ENCODE measurements at places on chromosomes 2 and 18.

GRCh38 chr2:232296776-232297525 lies 81.6 kb upstream of the ALPP start:
- DNase-seq: no peak

DNA sequence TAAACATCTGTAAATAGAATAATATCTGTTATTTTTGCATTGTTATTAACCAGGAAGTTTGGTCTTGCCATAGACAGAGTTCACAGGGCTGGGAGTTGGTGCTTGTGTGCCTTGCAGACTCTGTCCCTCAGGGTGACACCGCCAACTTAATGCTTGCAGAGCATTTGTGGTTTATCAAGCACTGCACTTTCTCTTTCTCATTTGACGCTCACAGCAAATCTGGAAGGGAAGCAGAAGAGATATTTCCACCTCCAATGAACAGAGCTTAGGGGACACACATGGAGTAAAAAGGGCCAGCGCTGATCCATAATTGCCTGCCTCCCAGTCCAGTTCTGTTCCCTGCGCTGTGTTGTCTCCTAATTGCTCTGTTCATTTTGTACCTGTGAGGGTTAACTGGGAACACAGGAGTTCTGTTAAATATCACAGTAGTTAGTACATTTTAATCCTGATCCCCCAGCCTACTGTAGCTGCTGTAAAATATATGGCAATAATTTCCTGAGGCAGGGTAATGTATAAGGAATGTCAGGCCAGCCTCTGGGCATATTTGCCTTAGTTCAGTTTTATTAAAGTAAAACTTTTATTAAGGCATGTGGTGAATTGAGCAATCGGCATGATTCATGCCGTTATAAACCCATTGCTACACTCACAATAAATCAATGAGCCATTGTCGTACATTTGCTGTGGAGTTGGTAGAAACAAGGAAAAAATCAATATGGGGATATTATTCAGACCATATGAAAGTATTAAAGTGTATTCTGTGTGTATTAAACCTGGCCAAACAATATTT lies 182.5 kb upstream of the OSR1 start:
- peak; percentile 74 for DNase-seq

GRCh38 chr2:215637651-215638050 lies 201.8 kb upstream of the FN1 start:
- no peak for DNase-seq

DNA sequence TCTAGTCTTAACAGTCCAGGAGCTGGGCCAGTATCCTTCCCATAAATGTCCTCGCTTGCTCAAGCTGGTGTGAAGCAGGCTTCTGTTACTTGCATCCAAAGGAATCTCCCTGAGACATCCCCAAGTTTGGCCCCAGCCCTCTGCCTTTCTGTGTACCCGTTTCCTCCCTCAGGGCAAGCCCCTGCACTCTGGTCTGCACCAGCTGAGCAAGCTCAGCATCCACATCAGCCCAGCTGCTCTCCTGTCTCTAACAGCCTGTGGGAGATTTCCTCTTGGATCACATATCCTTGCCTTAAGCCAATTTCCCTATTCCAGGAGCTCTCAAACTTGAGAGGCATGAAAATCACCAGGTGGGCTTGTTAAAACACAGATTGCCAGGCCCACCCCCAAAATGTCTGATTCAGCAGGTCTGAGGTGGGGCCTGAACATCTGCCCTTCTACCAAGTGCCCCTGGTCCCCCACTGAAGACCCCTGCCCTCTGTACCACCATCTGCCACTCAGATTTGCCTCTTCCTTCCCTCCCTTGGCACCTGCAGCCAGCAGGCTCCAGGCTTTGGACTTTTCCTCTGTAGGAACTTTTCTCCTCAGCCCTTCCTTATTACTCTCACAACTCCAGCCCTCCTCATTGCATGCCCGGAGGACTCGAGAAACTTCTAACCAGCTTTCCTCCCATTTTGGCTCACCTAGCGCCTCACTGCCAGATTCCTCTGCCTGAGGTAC lies 32.1 kb downstream of the REEP1 start:
- DNase-seq: no peak

GRCh38 chr2:171531291-171531690 lies 9.0 kb downstream of the CYBRD1 start:
- DNase-seq: no peak

- peak; percentile 17 for DNase-seq
Measured at GRCh38 chr2:189829102-189829833, 45.0 kb downstream of the PMS1 start.

GRCh38 chr2:170530803-170531564 lies 184.2 kb upstream of the SP5 start:
- DNase-seq: no peak

GRCh38 chr18:38790303-38790702 lies 1224.7 kb upstream of the CELF4 start:
- DNase-seq: no peak

- no peak for DNase-seq
Measured at GRCh38 chr2:7070483-7070882, 153.3 kb downstream of the RNF144A start.

GRCh38 chr18:40404284-40404683 lies 1550.8 kb upstream of the PIK3C3 start:
- DNase-seq: no peak

GRCh38 chr2:232292395-232293154 lies 86.0 kb upstream of the ALPP start:
- no peak for DNase-seq

DNA sequence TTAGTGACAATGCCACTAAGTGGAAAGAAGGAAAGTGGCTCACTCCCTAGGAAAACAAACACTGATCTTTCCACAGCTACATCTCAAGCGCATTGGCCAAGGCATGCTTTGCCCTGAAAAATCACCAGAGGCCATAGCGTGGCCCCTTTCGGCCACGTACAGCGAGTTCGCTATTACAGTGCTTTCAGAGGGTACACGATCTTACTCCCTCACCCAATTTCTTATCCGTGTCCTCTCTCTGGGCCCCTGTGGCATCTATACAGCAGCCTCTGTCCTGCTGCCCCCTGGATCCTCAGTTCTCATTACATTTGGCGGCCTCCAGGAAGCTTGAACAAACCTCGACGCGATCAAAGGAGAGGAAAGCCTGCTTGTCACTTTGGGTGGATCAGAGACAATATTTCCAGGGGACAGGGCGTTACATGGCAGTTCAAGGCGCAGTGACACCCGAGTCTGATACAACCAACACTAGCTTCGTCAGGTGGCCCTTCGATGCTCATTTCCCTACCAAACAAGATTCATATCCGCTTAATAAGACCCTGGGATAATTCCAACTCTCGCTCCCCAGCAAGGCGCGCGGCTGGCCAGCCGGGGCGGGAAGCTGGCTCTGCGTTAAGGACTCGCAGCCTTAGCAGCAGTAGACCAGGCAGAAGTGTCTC lies 941 bp downstream of the SKOR2 start:
- no peak for DNase-seq

DNA sequence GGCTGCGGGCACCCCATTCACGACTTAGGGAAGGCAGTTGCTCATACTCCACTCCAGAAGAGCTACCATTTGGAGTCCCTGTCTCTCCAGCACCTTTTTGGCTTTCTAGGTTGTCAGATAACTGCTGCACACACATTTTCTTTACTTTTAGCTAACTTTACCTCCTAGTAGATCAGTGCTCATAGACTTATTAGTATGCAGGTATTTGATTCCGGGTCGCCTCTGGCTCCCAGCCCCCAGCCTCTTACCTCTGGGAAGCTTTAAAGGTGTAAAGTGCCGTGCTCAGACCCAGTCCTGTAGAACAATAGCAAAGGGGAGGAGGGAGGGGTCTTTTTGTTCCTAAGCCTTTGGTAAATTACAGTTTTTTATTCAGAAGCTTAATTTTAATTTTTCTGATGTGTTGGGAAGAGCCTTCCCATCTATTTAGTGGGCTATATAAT lies 102.9 kb downstream of the SPTBN1 start:
- DNase-seq: no peak

DNA sequence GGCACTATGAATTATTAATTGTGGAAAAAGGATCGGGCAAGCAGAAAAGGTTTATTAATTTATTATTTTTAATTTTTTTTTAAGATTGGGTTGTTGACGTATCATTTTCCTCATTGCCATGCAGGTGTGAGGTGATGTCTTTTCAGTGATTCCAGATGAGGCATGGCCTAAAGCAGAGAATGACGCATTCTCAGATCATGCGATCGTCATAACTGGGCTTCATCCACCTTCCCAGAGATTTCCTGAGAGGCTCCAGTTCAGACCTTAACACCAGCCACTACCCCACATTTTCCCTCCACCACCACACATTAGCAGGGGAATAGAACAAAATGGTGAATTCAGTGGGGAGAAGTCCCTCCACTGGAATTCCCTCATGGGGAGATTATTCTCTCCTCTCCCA lies 518.4 kb upstream of the SPHKAP start:
- DNase-seq: no peak

DNA sequence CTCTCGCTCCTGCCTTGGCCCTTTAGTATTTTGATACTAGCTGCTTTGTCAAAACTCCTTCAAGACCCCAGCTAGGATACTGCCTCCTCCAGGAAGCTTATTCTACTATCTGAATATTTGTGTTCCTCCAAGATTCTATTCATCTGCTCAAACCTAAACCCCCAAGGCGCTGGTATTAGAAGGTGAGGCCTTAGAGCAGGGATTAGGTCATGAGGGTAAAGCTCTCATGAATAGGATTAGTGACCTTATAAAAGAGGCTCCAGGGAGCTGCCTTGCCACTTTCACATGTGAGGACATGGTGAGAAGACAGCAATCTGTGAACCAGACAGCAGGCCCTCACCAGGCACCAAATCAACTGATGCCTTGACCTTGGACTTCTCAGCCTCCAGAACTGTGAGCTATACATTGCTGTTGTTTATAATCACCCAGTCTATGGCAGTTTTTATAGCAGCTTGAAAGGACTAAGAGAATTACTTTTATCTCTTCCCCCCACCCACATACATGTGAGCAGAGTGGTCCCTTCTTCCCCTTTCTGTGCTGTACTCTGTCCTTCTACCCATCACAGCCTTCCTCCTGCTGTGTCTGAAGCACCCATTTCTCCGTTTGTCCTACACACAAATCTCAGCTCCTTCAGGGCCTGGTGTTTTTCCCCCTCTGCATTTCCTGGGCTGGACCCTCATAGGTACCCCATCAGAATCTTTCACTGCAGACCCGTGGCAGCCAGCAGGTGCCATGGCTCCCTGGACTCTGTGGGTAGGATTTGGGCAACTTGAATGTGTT lies 54.5 kb downstream of the HS1BP3 start:
- no peak for DNase-seq

DNA sequence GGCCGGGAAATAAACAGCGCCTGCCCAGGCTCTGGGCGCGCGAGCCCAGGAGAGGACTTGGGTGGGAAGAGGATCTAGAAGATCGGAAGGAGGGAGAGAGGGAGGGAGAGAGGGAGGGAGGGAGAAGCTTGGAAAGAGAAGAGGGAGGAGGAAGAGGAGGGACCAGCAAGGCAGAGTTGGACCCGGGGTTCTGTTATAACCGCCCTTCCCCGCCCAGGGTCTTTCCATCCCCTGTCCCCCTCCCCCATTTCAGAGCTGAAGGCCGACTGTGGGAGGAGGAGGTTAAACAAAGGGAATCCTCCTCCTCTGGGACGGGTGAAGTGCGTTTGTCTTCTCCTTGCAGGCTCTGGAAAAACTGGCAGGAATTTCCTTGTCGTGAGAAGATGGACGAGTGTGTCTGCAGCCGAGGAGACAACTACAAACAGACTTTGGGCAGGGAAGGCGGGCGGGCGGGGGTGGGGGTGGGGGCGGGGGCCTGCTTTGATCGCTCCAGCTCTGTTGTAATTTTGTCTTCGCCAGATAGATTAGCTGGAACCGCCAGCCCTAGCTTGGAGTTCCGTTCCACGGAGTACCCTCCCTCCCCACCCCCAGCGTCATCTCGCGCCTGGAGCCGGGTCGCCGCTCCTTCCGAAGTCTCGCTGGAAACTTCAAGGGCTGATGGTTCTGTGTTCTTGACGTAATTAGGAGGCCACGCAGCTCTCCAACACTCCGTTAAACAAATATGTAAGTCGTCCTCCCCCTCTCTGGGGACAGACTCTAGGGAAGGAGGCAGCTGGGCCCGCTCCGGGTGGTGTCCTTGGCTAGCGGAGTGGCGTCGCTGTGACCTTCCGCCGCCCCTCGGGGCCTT lies 6.4 kb upstream of the SP9 start:
- no peak for DNase-seq

DNA sequence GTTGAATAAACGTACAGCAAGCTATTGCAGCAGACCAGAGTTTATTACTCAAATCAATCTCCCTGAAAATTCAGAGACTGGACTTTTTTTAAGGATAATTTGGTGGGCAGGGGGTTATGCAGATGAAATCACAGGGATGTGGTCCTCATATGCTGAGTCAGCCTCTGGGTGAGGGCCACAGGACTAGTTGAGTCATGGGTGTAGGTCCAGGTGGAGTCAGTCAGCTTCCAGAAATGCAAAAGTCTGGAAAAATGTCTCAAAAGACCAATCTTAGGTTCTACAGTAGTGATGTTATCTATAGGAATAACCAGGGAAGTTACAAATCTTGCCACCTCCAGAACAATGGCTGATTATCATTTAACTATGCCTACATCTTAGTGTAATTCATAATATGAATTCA lies 51.1 kb downstream of the ARHGEF33 start:
- no peak for DNase-seq

DNA sequence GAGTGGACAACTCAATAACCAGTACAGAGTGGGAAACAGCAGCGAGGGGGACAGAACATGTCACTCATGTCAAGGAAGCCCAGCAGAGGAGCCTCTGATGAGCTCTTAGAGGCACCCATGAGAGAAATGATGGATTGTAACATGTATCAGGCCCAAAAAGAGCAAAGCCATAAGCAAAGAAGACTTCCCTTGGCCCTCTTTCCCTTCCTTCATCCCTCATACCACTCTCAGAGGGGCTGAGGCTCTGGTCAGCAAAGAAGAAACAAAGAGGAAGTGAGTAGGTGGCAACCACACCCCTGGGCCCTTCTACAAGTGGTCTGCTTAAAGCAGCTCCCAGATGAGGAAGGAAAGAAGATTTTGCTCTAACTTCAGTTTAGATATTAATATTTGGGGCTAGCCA lies 112.8 kb downstream of the CDC42EP3 start:
- DNase-seq: no peak

- no peak for DNase-seq
Measured at GRCh38 chr2:8488001-8488738, 193.7 kb upstream of the ID2 start.

GRCh38 chr18:26981360-26982082 lies 116.0 kb upstream of the AQP4 start:
- no peak for DNase-seq

DNA sequence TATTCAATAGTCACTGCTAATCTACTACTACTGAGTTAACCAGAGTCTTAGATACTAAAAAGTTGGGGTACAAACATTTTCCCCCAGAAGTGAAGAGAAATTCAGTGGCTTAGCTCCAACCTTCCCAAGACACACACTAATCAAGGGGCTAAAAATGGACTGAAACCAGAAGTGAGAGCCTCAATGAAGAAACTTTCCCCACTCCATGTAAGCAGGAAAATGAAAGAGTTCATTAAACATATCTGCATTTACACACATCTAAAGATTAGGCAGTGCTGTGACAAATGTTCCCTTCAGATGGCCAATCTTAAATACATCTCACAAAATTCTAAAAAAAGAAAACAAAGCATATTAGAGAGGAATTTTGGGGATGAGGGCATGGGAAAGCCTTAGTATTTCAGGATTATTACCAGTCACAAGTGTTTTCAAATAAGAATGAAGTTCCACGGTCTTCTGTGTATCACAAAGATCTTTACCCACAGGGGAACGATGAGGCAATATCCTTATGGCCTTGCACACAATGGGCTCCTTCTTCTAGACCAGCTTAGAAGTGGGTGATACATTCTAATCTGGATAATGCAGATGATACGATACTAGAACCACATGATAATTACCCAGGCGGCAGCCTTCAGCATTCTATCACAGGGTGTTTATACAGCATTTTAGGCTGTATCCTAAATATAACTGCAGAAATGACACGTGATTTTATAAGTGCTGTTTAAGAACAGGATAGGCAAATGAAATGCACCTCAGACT lies 17.1 kb downstream of the ANKRD44 start:
- no peak for DNase-seq

GRCh38 chr18:46097431-46097800 lies 680 bp downstream of the ATP5F1A start:
- DNase-seq: no peak

All from AG04449 (cell line).